Spinal cord (tissue), 10 donors: ENCODE measurements at places on chromosomes 2 and 18. TPM values are rescaled to one million over a fixed set of nuclear protein-coding genes. Genes with fewer than 3 reads are reported as not detected.

The MAT2A gene
- polyA plus RNA-seq: 337 TPM

DNA sequence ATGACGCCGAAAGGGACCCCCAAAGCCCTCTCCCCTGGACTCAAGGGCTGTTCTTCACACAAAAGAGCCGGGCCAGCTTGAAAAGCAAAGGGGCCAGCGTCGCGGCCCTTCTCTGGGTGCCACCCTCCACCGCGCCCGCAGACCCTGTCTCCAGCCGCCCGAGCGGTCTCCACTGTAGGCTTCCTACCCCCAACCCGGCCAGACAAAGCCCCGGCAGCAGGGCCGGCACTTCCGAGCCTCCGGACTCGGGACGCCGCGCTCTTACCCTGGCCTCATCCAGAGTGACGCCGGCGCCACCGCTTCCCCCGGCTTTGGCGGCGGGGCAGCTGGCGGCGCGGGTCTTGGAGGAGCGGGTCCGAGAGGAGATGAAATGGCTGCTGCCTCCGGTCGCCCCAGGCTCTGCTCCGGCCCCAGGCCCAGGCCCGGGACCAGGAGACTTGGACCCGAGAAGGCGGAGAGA lies 603 bp downstream of the ATAD2B start:
- DNase-seq: no peak

The SLC5A7 gene
- polyA plus RNA-seq: 11.3 TPM

DNA sequence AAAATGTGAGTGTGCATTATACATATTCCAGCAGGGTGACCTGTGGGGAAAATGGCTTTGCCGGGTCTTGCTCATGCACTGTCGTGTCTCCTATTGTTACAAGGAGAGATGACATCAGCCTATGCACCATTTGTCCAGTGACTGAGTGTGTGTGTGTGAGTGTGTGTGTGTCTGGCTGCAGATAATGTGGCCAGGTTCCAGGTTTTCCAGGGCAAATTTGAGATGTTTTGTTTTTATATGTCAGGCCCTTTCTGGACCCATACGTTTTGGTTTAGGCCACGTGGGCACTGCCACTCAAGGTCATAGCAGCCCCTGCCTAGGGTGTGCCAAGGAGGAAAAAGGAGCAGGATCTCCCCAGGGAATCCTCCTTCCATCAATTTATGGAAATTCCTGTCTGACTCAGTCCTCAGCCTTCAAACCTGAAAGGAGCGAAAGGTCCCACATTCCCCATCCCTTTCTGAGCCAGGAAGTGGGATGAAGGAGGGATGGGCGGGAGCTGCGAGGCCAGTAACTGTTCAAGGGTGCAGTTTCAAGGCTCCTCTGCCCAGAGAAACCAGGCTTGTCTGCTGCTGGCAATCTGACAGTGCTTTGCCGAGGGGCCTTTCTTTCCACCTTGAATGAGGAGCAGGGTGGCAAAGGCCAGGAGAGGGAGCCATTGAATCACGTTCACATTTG lies 93.0 kb upstream of the SMAD2 start:
- DNase-seq: no peak

The RAB31 gene
- polyA plus RNA-seq: 113 TPM

The SNTG2 gene
- 1.5 TPM for polyA plus RNA-seq

DNA sequence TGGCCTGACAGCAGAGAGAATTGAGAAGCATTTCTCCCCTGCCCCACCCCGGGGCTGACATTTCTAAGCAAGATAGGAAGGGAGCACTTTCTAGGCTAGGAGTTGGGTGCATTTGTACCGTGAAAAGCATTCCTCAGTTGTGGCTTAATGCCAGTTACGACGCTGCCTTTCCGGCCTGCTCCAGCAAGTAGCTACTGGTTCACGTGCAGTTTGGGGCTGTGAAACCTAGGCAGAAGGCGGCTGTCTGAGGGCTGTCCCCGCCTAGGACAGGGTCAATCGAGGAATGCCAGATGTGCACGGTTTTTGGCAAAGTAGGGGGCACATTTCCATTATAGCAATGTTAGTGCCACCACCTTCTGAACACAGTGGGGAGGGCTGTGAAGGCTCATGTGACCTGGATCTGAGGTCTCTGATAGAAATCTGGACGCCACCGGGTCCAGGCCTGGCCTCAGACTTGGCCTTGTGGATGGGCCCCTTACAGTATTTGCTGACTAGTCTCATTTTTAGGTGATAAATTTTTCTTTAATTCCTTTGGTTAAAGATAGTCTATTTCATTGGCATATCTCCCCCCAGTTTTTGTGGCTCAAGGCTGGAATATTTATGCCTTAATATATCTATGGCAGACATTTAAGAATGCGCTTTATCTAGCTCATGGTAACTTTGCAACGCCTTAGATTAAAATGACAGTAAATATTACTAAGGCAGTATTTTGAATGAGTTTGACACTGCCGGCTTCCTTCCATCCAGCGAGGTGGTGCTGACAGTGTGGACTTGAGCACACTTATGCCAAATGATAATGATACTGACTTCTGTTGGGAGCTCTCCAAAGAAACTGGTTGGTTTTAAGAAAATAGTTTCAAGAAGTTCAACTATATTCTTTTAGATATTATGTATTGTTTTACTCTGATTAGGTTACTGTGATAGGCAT lies 78.7 kb downstream of the LPIN1 start:
- DNase-seq: no peak

- no peak for DNase-seq
Measured at GRCh38 chr2:183474912-183475695, 350.9 kb downstream of the NUP35 start.

The ARHGAP25 gene
- polyA plus RNA-seq: 4.3 TPM

The DES gene
- polyA plus RNA-seq: 3.5 TPM

GRCh38 chr2:70095720-70096670 lies 8.7 kb downstream of the PCBP1 start:
- no peak for DNase-seq

- peak; percentile 20 for DNase-seq
Measured at GRCh38 chr2:232234922-232235615, 143.5 kb upstream of the ALPP start.

GRCh38 chr2:196176142-196176738 lies 4.9 kb upstream of the STK17B start:
- DNase-seq: no peak

DNA sequence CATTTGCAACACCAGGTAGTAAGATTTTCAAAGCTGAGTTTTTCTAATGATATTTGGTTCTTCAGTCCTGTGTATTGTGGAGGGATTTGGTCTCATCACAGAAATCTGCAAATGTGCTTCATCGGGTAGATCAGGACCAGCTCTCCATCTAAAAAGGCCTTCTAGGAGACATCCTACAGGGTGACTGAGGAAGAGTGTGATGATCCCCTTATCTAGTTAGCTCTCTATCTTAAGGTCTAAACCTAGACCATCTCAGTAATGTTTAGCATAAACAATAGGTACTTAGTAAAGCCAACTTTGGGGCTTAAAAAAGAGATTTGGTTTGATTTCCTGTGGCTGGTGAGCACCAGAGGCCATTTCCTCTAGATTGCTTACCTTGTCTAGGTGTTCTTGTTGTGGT lies 145.2 kb downstream of the PRPF40A start:
- no peak for DNase-seq

DNA sequence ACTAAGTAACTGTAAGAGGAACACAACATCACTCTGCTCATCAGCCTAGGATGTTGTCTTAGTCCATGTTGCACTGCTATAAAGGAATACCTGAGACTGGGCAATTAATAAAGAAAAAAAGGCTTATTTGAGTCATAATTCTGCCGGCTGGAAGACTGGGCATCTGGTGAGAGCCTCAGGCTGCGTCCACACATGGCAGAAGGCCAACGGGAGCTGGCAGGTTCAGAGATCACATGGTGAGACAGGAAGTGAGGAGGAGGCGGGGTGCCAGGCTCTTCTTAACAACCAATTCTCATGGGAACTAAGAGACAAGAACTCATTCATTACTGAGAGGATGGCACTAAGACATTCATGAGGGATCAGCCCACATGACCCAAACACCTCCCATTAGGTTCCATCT lies 46.8 kb downstream of the EPG5 start:
- DNase-seq: no peak

- no peak for DNase-seq
Measured at GRCh38 chr18:32735781-32736180, 37.0 kb downstream of the KLHL14 start.

The ACADL gene
- polyA plus RNA-seq: 3.3 TPM

DNA sequence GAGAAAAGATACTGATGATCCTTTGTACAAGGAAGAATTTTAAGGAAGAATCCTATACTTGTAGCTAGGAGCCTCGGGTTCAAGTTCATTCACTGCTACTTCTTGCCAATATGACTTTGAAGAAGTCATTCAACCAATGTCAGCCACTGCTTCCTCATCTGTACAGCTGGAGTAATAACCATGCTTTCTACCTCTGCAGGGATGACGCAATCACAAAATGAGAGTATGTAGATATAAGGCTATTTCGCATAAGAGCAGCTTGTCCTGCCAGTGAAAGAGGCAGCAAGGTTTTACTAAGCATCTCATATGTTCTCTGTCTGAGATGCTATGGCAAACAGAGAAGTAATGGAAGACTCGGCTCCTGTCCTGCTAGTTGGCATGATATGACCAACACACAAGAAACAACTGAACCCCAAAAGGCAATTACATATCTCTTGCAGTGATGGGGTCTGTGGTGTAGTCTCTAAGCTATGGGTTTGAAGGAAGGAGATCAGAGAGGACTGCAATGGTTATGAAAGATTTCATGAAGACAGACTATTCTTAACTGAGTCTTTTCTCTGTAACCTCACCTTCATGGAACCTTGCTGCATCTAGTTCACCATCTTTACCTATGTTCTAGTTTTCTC lies 9.2 kb downstream of the AAK1 start:
- DNase-seq: no peak

The KHK gene
- 19.1 TPM for polyA plus RNA-seq

GRCh38 chr2:157327200-157327599 lies 1.6 kb upstream of the ERMN start:
- DNase-seq: no peak

GRCh38 chr2:189298481-189298880 lies 118.9 kb upstream of the COL5A2 start:
- DNase-seq: no peak

- no peak for DNase-seq
Measured at GRCh38 chr2:215969131-215969841, 44.1 kb downstream of the MREG start.

DNA sequence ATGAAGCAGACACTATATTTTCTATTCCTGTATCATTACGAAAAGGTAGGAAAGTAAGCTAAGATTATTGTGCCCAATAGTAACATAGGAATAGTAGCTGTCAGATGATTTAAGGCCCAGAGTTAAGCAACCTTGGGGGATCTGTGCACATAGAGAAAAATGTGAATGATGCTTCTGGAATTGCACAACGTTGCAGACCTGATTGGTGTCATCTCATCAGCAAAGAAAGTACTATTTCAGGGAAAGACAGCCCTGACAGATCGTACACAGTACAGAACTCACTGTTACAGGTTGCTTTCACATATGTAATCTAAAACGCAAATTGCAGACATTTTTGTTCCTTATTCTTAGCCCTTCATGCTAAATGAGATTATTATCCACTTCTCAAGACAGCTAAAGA lies 535.9 kb downstream of the TRIB2 start:
- DNase-seq: no peak

- DNase-seq: no peak
Measured at GRCh38 chr2:103346780-103347179, 584.9 kb downstream of the TMEM182 start.

- peak; percentile 74 for DNase-seq
Measured at GRCh38 chr18:34493099-34493544, 217.0 kb upstream of the DTNA start.

The REL gene
- 3.0 TPM for polyA plus RNA-seq

DNA sequence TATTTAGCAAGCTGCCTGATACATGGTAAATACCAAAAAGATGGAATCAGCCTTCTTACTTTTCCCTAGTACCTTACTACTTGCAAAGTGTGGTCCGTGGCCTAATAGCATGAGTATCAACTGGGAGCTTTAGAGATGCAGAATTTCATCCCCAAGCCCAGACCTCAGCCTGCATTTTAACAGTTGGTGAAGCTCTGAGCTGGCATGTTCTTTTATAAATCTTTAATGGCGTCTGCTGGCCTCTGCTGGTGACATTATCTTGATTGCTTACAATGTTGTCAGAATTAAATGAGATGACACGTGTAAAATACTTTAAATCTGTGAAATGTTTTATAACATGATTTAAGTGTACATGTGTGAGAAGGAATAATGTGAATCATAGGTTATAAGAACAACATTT lies 115.1 kb upstream of the NOSTRIN start:
- no peak for DNase-seq

The REG1B gene
- polyA plus RNA-seq: not detected

The C1GALT1C1L gene
- polyA plus RNA-seq: 1.8 TPM

DNA sequence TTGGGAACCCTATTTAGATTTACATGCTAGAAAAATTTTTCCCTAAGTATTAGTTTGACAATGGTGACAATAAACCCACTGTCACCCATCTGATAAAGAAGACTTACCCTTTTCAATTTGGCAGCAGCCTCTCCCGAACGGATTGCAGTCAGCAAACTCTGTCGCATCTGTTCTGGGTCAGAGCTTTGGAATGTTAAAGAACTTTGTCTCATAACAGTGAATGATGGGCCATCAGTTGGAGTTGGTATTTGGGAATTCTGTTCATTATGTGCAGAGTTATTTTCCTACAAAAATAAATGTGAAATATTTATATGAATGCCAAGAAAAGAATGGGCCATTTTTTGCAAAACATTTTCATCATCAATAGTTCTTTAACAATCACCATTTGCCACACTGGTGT lies 70.8 kb upstream of the GRB14 start:
- no peak for DNase-seq

DNA sequence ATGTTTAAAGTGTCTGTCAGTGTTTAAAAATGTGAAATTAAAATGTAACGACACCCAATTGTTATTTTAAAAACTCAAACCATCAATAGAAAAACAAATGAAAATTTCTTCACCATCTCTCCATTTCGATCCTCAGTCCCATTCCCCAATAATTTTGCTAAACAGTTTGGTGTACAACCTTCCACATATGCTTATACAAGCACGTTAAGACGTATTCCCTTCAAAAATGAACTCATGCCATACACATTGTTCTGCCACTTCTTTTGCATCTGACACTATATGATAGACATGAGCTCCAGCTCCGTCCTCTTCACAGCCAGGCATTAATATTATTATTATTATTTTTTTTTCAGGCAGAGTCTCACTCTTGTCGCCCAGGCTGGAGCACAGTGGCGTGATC lies 14.1 kb upstream of the MYCN start:
- no peak for DNase-seq

- DNase-seq: no peak
Measured at GRCh38 chr2:138493334-138493733, 8.2 kb upstream of the SPOPL start.

DNA sequence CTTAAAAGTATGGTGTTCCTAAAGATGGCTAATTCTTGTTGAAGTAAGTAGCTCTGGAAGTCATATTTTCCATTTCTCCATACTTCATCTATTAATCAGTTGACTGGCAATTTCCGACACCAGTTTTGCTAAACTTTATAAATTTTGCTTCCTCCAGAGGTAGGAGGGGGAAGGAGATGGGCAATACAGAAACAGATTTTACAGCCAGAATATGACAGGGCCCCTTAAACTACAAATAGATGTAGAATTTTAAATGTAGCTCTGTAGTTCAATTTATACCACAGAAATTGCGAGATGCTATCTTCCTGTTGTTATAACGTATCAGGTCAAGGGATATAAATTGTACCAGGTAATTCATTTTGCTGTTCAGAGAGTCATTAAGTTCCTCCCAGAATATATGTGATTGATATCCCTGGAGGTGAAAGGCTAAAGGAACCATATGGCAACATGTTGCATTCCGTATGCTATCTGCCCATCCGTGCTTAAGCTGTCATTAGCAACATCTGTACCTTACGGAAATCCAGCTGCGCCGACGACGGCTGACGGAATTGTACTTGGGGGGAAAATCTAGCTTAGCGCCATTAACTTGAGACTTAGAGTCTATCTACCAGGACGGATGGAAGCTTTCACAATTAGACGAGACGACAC lies 8.4 kb upstream of the NR4A2 start:
- DNase-seq: no peak

The CCDC85A gene
- polyA plus RNA-seq: 26.4 TPM
